ENCODE measurements at places on chromosomes 6 and 20. TPM values are rescaled to one million over a fixed set of nuclear protein-coding genes. Genes with fewer than 3 reads are reported as not detected.

Gene PSORS1C2
- not detected for total RNA-seq

Gene GPR6
- 1.3 TPM for total RNA-seq

Gene SYTL3
- total RNA-seq = 2.5 TPM

Gene ZBTB12
- 31.0 TPM for total RNA-seq

Gene NXT1
- total RNA-seq = 13.5 TPM

Measured in parietal lobe (tissue), 2 donors.